ENCODE measurements at places on chromosomes 7 and 10. TPM values are rescaled to one million over a fixed set of nuclear protein-coding genes. Genes with fewer than 3 reads are reported as not detected.

The MDFIC gene
- total RNA-seq, result 98.9 TPM

DNA sequence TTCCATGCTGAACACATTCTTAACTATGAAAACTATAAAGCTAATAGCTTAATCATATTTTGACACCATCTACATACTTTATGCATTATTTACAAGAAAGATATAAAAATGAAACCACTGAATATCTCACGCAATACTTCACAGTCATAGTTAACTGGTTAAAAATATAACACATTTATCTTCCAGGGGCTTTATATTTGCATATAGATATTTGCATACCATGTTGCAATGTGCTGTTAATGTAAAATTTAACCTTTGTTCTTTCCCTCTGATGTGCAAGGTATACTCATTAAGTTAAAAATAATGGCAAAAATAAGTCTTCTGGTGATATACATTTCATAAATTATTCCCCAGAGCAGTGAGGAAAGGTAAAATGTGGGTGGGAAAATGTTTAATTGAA lies 76.9 kb upstream of the MGMT start:
- no peak for DNase-seq

DNA sequence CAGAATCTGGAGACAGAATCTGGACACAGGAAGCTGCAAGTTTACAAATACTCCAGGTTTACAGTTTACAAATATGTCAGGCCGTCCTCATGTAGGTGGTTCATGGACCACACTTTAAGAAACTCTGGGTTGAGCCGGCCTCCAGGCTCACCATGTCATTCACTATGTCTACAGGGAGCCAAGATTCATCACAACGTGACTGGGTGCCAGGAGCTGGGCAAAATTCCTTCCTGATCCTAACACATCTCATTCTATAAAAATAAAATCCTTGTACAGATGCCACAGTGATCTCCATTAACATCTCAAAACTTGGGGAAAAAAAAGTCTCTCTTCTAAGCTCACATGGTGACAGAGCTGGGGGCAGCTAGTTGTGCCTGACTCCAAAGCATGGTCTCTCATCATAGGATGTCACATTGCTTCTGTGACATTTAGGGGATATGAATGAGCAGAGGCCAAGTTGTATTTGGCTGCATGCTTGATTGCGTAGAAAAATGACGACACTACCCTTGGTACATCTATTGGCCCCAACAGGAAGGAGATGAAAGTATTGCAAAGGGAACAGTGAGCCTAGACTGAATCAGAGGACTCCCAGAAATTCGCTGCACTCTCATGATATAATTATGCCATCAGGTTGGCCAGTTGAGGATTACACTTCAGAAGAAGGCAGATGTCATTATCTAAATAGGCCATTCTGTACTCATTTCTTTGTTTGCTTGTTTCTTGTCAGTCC lies 35.9 kb downstream of the MTURN start:
- no peak for DNase-seq

DNA sequence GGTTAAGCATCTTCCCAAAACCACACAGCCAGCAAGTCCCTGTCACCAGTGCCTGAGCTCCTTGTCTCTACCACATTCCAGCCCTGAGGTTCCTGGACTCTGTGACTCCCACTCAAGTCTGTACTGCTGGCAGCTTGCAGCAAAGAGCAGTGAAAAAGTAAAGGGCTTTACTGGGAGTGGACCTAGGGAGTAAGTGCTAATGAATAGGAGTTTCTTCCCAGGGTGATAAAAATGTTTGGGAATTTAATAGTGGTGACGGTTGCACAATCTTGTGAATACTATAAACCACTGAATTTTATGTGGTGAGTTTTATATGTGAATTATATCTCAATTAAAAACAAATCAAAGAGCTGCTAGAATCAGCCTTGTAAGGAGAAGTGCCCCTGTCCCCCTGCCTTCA lies 22.6 kb downstream of the HSPA12A start:
- DNase-seq, result no peak

- no peak for DNase-seq
These were observed 275.5 kb upstream of the DGKB start for GRCh38 chr7:15178065-15178464.

DNA sequence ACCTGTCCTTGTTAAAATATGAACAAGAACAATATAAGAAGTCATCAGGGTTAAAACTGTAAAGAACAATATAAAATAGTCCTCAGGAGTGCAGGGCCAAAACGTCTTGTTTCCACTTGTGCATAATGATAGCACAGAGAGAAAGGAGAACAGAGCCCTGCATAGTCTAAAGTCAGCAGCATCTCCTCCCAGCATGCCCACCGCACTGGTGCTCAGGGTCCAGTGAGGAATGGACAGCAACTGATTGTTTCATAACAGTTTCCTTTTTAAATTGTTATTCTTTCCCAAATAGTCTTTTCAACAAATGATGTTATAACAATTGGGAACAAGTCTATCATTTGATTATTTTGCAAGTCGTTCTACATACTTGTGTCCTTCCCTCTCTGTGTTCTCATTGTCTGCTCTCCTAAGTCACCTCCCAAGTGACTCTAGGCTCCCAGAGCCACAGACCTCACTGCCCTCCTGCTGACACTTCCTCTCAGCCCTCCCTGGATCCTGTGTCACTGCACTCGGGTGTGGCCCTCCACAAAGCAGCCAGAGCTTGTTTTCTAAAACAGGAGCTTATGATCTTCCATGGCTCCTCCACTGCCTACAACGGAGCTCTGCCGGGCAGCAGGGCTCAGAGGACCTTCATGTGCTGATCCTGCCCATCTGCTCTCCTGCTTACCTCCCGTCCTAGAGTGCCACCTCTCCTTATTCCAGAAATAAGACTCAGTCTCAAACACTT lies 27.6 kb downstream of the COBL start:
- no peak for DNase-seq

GRCh38 chr10:131930150-131930549 lies 29.3 kb downstream of the PPP2R2D start:
- DNase-seq, result no peak

DNA sequence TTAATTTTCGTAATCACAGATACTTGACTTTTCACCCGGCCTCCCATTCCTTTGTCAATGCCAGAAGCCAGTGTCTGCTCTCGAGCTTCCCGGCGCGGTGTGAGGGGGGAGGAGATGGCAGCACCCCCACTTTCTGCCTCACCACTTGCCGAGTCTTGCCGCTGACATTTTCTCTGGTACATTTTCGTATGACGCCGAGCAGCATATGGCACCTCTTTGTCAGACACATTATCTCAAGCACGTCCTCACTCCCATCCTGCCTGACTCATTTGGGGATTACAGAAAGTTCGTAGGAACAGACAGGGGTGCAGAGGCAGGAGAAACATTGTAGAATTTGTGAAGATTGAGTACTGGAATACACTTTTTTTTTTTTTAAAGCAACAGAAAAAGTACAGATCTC lies 60.8 kb upstream of the SORCS3 start:
- no peak for DNase-seq

GRCh38 chr10:100009283-100009792 lies 409 bp downstream of the DNMBP start:
- DNase-seq, result no peak

The TMEM178B gene
- total RNA-seq, result 0.90 TPM

The NUTM2B gene
- total RNA-seq, result 0.33 TPM

DNA sequence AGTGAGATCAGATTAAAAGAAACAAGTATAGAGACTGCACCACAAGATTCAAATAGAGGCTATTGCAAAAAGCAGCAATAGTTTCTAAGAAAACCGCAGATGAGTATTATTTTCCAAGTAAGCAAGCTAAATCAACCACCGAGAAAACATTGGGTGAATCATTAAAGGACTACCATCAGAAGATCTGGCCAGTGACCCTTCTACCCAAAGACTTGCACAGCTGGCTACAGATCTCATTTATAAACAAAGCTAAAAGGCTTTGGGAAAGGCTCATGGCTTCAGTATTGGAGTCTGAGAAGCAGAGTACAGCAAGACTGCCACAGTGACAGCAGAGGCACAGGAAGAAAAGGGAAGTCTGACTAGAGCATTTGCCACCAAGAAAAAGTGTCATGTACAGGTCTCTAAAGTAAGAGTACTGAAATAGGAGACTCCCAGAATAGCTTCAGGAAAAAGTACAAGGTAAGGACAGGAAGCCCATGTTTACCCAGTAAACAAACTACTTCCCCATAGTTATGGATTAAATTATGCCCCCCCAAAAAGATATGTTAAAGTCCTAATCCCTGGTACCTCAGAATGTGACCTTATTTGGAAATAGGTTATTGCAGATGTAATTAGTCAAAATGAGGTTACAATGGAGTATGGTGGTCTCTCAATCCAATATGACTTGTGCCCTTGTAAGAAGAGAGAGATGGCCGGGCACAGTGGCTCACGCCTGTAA lies 19.0 kb downstream of the STEAP1 start:
- DNase-seq, result no peak

GRCh38 chr7:7870555-7870954 lies 98.0 kb upstream of the GLCCI1 start:
- no peak for DNase-seq

- DNase-seq, result no peak
These were observed 24.6 kb downstream of the NAMPT start for GRCh38 chr7:106260136-106260561.

DNA sequence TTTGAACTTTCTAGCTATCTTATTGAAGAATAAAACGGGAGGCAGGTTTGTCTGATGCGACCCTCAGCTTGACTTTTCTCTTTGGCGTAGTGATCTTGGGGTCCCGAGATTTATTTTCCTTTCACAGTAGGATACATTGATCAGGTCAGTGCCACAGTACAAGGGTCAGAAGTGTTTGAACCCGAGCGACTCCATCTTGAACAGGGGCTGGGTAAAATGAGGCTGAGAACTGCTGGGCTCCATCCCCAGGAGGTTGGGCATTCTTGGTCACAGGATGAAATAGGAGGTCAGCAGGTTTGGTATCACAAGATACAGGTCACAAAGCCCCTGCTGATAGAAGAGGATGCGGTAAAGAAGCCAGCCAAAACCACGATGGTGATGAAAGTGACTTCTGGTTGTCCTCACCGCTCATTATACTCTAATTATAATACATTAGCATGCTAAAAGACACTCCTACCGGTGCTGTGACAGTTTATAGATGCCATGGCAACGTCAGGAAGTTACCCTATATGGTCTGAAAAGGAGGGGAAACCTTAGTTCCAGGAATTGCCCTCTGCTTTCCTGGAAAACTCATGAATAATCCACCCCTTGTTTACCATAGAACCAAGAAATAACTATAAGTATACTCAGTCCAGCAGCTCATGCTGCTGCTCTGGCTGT lies 3.0 kb upstream of the TECPR1 start:
- DNase-seq, result no peak

DNA sequence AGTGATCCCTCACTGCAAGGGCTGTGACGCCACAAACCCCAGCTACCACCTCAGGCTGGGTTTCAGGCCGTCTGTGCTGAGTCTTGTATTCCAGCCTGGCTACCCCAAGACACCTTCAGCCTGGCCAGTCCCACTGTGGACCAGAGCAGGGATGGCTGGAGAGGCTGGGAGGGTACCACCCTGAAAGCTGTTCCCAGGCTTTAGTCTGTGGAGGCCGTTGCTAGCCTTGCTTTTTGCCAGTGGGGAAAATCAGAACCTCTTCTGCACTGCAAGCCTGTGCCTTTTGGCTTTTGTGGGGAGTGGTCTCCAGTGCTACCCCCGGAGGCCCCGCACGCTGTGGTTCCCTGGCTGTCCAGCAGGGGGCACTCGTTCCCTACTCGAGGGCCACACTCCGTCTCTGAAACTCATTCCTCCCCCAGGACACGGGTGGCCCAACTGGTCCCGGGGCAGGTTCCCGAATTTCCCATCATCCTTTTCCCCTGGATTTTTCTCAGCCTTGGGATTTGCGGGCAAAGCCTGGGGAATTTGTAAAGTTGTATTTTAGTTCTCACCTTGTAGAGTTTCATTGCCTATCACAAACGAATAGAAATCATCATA lies 128.4 kb upstream of the BTBD16 start:
- DNase-seq, result peak; percentile 15

DNA sequence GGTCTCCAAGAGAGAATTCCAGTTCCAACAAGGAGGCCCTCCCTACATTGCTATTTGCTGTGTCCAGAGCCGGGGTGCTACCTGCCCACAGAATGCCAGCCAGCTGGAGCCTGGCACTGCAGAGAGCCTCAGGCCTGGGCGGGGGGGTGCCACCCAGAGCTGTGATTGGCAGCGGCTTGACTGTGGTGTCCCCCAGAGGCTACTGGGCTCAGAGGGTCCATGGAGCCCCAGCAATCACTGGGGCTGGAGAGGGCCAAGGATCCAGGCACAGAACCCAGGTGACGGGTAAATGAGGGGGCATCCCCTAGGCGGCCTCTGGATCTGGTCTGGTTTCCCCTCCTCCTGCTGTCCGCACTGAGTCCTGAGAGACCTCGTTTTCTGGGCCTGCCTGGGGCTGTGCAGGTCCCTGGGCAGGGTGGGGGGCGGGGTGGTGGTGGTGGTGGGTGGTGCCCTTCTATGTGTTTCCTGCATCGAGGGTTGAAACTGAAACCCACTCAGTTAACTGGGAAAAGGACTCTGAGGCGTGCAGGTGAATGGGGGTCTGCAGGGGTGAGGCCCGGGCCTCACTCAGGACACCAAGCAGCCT lies 12.6 kb downstream of the DPYSL4 start:
- DNase-seq, result no peak

DNA sequence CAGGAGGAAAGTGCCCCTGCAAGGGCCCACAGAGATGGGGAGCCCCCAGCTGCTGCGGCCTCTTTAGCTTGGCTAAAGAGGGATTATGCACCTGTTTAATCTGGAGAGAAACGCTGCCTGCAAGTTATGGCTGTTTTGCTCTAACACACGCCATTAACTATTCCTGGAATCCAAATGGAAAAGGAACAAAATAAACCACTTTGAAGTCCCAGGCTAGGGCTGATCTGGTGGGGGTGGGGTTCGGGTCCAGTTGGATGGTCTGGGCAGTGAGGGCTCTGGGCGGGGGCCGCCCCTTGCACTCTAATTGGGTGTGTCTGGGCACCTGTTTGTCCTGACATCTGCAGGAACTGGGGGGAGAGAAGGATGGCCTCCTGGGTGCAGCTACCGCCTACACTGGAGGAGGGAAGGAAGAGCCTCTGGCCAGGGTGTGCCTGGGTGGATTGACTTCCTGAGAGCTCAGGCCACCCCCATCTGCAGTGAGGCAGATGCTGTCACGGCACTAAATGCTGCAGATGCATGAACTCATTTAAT lies 300.6 kb downstream of the ZEB1 start:
- DNase-seq, result no peak

The STAG3 gene
- 3.3 TPM for total RNA-seq

The PON1 gene
- not detected for total RNA-seq

All from activated T-cell treated with anti-CD3 and anti-CD28 coated beads, Interleukin-2, amount 50 U/mL, for 4 hours (primary cell).